ENCODE measurements at places on chromosomes 1 and 21.
A peak's percentile ranks its signal among the peaks of the same experiment; 100 is the strongest.

DNA sequence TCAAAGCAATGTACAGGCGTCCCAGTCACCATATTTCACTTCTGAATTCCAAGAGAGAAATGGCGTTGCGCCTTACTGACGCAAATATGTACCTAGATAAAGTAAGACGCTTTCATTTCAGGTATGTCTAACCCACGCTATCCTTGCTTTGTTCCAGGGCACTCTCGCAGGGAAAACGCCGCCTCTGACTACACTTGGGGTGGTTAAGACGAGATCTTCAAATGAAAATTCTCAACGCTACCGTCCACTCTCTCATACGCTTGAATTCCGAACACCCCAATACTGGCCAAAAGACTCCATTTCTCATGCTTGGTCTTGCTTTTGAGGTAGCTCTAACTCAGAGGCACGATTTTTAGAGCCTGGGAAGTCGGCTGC, 736 bp upstream of the ZMPSTE24 start:
- peak overlapping the region; percentile 98 for H3K27ac ChIP-seq
- DNase-seq, result no peak
- H3K4me1 ChIP-seq, result peaks cover 28% of the 10 kb centered on the region
- H3K36me3 ChIP-seq, result peaks cover 22% of the 10 kb centered on the region
- peak overlapping the region; percentile 84 for H3K4me3 ChIP-seq

DNA sequence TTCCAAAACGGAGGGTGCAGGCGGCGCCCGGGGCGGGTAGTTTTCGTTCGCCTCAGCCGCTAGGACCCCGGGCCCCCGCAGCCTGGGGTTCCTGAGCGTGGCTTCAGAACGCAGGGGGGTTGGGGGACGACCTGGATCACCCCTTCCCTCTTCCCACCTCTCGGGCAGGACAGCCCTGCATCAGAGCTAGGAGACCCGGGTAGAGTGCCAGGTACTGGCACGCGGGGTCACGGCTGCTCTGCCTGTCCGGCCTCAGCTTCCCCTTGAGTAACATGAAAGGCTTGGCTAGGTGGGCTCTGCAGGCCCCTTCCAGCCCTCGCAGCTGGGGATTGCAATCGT, 484 bp downstream of the DFFB start:
- H3K4me1 ChIP-seq, result peaks cover 23% of the 10 kb centered on the region
- DNase-seq, result no peak
- peak overlapping the region; percentile 95 for H3K4me3 ChIP-seq
- H3K27me3 ChIP-seq, result no peaks in the 10 kb centered on the region

- H3K4me1 ChIP-seq, result peaks cover 13% of the 10 kb centered on the region
- DNase-seq, result no peak
- no peak overlapping the region for H3K4me3 ChIP-seq
- no peak overlapping the region for H3K27ac ChIP-seq
These were observed 13.6 kb downstream of the FHAD1 start for GRCh38 chr1:15260418-15261154.

DNA sequence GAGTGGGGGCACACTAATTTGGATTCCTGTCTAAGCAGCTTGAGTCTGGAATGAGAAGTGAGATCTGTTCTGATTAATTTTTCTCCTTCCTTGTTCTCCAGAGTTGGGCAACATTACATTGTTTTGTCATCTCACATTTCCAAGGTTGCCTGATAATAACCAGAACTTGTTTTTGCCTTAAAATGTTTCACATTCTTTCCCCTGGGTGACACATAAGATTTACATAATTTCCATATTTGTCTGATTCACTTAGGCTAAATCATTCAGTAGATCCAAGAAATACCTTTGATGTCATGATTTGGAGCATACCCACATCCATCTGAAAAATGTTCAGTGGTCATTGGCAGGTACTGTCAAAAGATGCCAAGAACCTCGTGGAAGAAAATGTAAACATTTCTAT, 60.3 kb downstream of the XCL2 start:
- H3K27me3 ChIP-seq, result no peaks in the 10 kb centered on the region
- no peaks in the 10 kb centered on the region for H3K36me3 ChIP-seq
- H3K27ac ChIP-seq, result no peak overlapping the region
- H3K4me3 ChIP-seq, result no peak overlapping the region
- peaks cover 48% of the 10 kb centered on the region for H3K4me1 ChIP-seq
- peak; percentile 55 for DNase-seq

DNA sequence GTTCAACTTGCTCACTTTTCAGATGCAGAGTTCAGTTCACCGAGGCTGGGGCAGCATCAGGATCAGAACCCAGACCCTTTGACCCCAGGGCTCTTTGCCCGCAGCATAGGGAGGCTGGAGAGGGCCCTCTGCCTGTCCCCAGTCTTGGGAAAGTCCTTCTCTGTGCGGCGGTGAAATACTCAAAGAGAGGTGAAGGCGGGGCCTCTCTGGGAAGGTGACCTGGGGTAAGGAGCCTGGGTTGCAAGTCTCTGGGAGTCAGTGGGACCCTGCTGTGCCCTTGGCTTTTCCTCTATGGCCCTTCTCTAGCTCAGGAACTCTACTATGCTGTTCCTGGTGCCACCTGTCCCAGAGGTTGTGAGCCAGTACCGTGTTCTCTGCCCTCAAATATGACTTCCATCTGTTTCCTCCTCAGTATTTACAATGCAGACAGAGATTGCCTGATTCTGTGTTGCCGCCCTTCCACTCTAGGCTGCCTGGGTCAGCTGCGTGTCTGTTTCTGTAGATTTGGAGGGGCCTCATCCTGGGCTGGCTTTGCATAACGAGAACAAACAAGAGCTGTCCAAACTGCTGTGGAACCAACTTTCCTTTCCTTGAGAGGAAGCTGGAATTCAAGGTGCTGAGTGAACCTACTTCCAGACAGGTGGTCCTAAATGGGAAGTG, 18.7 kb upstream of the ZBTB21 start:
- no peak overlapping the region for H3K4me3 ChIP-seq
- H3K27ac ChIP-seq, result no peak overlapping the region
- H3K27me3 ChIP-seq, result no peaks in the 10 kb centered on the region
- no peaks in the 10 kb centered on the region for H3K4me1 ChIP-seq

DNA sequence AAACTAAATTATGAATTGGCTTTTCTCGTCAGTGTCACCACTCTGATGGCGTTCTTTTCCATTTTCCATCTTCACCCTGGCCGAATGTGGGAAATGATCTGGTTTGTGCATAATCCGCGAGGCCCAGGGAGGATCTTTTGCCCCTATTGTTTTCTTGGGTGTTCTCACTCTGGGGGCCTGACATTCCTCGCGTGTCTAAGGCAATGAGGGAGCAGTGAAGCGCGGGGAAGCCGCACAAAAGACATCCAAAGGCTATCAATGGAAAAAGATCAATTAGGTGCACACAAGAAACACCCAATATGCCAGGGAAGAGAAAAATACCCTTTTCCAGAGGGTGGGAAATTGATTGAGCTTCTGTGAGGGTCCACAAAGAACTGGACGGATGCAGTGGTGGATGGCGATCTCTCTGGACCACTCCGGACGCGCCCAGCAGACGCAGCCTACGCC, 941 bp upstream of the C1orf21 start:
- peaks cover 17% of the 10 kb centered on the region for H3K4me1 ChIP-seq
- H3K27ac ChIP-seq, result peak overlapping the region; percentile 89
- DNase-seq, result no peak
- H3K27me3 ChIP-seq, result no peaks in the 10 kb centered on the region

DNA sequence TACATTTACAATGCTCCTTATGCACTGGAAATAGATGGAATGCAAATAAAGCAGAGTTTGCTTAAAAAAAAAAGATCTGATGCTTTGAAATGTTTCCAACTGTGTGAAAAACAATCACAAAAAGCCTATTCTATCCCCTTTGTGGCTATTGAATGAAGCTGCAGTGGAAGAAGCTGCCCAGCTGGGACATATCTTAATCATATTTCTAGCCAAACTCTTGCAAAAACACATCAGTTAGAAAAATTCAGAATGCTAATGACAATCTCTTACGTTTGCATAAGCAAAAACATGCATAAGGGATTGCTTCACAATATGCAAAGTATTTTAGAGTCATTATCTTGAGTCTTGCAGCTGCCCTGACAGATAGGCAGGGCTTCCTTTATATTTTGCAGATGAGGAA, 526.4 kb upstream of the USP24 start:
- H3K27ac ChIP-seq, result no peak overlapping the region
- H3K4me3 ChIP-seq, result no peak overlapping the region
- no peaks in the 10 kb centered on the region for H3K27me3 ChIP-seq
- peak; percentile 79 for DNase-seq
- no peaks in the 10 kb centered on the region for H3K4me1 ChIP-seq

DNA sequence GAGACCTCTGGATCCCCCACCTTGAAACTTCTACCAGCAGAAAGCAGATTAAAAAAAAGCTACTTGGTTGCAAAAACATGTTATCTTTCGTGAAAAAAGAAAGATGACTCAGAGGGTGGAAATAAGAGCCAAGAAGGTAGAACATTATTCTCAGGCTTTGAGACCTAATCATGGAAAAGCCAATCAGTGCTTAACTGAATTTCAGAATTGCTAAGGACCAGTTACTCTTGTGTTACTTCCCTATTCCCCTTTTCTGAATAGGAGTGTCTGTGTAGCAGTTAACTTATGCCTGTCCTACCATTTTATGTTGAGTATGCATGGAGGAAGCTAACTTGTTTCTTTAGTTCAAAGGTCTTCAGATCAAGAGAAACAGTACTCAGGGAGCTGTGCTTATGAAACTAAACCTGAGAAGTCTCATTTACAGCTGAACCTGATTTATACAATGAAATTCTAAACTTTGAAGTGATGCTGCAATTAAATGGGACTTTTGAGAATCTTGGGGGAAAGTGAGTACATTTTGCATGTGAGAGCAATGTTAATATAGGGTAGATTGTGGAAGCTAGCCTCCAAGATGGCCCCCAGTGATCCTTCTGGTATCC, 15.1 kb upstream of the FOXD3 start:
- no peaks in the 10 kb centered on the region for H3K4me1 ChIP-seq
- H3K4me3 ChIP-seq, result no peak overlapping the region
- no peaks in the 10 kb centered on the region for H3K36me3 ChIP-seq
- peaks cover 72% of the 10 kb centered on the region for H3K27me3 ChIP-seq
- no peak overlapping the region for H3K27ac ChIP-seq

DNA sequence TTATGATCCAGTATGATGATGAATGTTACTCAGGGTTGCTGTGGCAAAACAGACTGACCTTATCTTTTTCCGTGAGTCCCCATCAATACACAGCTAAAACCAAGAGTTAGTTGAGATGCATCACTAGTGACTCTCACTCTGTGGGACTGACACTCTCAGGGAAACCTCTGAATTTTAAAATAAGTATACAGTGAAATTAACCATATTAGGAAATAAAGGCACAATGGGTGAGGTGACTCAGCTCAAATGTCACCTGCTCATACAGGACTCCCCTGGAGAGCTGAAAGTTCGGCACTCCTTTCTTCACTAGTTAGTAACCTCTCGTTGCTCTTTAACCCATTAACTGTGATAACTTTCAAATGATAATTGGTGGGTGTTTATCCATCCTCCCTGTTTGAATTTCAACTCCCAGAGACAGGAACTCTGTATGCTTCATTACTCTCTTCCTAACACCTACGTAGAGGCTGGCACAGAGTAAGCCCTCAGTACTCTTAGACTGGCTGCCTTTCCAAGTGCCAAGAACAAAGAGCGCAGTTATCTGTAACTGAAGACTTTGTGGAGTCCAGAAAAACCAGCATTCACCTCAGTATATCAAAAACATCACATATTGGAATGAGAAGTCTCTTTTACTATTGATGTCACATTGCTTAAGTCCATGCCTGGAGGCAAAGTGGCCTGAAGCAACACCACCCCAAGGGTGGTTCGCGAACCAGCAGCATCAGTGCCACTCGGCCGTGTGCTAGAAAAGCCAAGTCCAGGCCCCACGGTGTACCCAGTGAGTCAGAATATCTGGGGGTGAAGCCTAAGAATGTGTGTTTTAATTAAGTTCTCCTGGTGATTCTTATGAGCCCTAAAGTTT, 91.1 kb downstream of the NIBAN1 start:
- H3K27me3 ChIP-seq, result no peaks in the 10 kb centered on the region
- DNase-seq, result no peak
- peak overlapping the region; percentile 76 for H3K27ac ChIP-seq
- no peak overlapping the region for H3K4me3 ChIP-seq
- peaks cover 4% of the 10 kb centered on the region for H3K36me3 ChIP-seq

GRCh38 chr1:38561725-38562124, 297.8 kb downstream of the RRAGC start:
- peaks cover 12% of the 10 kb centered on the region for H3K4me1 ChIP-seq
- no peak for DNase-seq
- H3K27me3 ChIP-seq, result peaks cover 43% of the 10 kb centered on the region

- H3K27ac ChIP-seq, result peak overlapping the region; percentile 75
- DNase-seq, result no peak
- H3K27me3 ChIP-seq, result no peaks in the 10 kb centered on the region
- H3K4me1 ChIP-seq, result peaks cover 80% of the 10 kb centered on the region
- peak overlapping the region; percentile 24 for H3K4me3 ChIP-seq
These were observed 33.5 kb upstream of the WASF2 start for GRCh38 chr1:27523337-27524020.

- no peaks in the 10 kb centered on the region for H3K36me3 ChIP-seq
- no peaks in the 10 kb centered on the region for H3K27me3 ChIP-seq
- DNase-seq, result no peak
- H3K4me1 ChIP-seq, result no peaks in the 10 kb centered on the region
- no peak overlapping the region for H3K4me3 ChIP-seq
- H3K27ac ChIP-seq, result no peak overlapping the region
These were observed 356.5 kb downstream of the GPATCH2 start for GRCh38 chr1:217274416-217274815.

- no peak overlapping the region for H3K4me3 ChIP-seq
- no peak overlapping the region for H3K27ac ChIP-seq
- no peaks in the 10 kb centered on the region for H3K4me1 ChIP-seq
These were observed 221.7 kb downstream of the COL11A1 start for GRCh38 chr1:102886638-102887037.

GRCh38 chr1:182656842-182657397, 27.5 kb downstream of the RGS8 start:
- DNase-seq, result no peak
- H3K4me1 ChIP-seq, result no peaks in the 10 kb centered on the region
- no peaks in the 10 kb centered on the region for H3K27me3 ChIP-seq
- H3K4me3 ChIP-seq, result no peak overlapping the region
- H3K36me3 ChIP-seq, result no peaks in the 10 kb centered on the region

DNA sequence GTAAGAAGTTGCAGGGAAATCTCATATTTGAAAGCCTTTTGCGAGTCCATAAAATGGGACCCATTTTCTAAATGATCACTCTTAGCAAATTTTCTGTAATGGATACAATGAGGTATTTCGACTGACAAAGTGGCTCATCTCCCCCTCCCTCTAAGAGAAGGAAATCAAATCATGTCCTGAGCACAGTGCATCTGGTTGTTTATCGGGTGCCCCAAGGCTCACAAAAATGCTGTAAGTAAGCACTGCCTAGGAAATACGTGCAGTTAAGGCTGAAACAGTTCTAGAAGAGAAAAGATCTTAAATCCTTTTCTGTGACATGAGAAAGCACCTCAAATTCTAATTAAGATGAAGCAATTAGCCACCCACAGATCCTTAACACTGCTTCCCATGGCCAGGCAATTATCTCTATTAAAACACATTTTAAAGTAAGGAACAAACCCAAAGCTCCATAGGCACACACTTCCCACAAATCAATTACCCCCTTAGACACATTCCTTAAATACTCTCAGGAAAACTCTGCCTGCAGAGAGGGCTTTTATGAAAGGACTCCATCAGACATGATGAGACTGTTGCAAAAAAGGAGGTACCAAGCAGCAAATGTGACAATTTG, 216.3 kb downstream of the KCNH1 start:
- no peaks in the 10 kb centered on the region for H3K36me3 ChIP-seq
- no peak overlapping the region for H3K27ac ChIP-seq
- no peak overlapping the region for H3K4me3 ChIP-seq
- no peaks in the 10 kb centered on the region for H3K4me1 ChIP-seq
- DNase-seq, result no peak

Data from stomach (tissue), 19 donors.